ENCODE measurements at places on chromosomes 1 and 21. TPM values are rescaled to one million over a fixed set of nuclear protein-coding genes. Genes with fewer than 3 reads are reported as not detected.

VWA5B1 gene
- total RNA-seq = not detected

OBSCN gene
- 3.5 TPM for total RNA-seq

ECE1 gene
- 61.3 TPM for total RNA-seq

DNA sequence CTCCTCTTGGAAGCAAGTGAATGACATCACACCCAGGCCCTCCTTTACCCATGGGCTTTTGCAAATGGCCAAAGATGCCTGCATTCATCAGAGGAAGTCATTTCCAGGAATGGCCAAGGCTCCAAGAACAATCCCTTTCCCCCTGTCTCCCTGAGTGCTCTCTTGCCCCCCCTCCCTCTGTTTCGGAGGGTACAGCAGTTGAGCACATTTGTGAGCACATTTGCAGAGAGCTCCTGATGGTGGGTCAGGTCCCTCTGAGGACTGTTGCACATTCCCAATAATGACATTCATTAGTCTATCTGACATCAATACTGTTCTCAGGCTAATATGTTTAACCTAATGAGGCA lies 113.4 kb downstream of the MATN1 start:
- peak; percentile 3 for DNase-seq

DNA sequence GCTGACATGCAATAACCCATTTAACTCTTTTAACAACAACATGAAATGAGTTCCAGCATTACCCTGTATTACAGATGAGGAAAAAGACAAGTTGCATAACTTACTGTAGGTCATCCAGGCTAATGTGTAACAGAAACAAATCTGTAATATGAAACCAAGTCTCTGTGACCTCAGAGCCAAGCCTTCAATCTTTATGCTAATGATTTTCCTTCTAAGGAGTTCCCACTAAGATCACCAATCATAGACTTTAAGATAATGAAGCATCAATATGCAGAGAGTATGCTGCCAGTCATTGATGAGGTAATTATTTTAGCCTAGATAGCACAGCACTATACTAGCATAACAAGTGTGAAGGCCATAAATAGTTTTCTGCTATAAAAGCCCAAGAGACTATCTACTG lies 35.6 kb upstream of the RNPC3 start:
- no peak for DNase-seq

FHAD1 gene
- 0.53 TPM for total RNA-seq

OR2T5 gene
- not detected for total RNA-seq
